ENCODE measurements at places on chromosomes 3 and 15.

GRCh38 chr3:112931736-112932521, 43.0 kb downstream of the CD200R1 start:
- DNase-seq = peak; percentile 15

DNA sequence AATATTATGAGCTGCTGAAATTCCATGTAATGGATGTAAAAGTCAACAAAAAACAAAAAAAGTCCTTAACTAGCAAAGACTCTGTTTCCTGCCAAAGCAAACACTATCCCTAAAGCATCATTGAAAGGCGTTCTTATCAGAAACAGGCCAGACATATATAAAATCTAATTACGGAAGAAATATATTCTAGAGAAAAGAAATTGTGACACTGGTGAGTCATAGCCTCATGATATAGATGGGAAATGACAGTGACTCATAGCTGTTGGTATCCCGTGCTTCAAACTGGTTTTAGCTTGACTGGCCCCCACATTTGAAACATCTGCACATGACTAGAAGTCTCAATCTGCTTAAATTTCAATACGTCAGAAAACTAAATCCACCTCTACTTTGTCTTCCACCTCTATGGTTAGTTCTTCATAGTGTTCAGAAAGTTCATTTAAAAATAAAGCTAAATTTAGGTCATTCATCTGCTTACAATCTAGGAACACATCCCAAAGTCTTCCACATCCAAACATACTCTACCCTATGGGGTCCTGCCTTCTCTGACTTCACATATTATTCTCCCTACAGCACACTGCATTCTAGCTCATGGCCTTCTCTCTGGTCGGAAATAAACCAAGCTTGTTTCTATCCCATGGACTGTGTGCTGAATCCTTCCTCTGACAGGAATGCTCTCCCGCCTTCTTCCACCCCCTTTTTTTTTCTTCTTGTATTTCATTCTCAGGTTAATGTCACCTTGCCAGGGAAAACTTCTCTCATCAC, 456.3 kb upstream of the ARRDC4 start:
- no peak for DNase-seq

DNA sequence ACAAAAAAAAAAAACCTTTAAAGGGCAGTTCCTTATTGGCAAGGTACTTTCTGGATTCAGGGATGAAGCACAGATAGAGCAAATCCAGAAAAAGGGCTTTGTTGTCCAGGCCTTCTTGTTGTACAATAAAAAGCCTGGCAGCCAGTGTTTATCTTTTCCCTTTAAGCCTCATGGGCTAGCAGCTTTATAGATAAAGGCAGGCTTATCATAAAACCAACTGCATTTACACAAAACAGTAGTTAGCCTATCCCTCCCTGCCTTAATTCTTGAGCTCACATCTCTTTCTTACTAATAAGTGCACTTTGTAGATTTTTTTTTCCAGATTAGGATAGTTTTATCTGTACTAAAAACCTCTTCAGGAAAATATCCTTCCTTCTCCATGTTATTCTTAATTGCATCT, 662.8 kb upstream of the CCDC54 start:
- no peak for DNase-seq

GRCh38 chr15:65318870-65319356, 14.4 kb downstream of the RNU5B-1 start:
- peak; percentile 83 for DNase-seq

DNA sequence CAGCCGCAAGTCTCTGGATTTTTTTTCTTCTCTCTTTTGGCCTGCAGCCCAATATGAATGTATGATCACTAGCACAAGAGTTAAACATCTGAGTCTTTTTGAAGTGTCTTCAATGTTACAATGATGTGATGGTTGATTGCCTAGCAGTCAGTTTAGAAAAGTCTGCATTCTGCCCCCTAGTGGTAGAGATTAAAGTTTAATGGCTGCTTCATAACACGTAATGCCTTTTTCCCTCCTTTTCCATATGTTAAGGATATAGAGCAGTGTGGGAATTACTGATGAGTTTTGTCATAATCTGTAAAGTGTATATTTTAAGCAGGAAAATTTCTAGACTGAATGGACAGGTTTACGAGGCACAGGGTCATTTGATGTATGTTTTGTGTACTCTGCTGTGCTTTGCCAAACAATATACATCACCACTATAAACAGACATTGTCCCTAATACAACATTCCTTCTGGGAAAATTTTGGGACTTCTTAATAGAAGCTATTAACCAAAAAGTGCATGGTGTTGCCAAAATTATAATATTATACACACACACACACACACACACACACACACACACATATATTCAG, 1038.5 kb upstream of the NR2F2 start:
- no peak for DNase-seq

DNA sequence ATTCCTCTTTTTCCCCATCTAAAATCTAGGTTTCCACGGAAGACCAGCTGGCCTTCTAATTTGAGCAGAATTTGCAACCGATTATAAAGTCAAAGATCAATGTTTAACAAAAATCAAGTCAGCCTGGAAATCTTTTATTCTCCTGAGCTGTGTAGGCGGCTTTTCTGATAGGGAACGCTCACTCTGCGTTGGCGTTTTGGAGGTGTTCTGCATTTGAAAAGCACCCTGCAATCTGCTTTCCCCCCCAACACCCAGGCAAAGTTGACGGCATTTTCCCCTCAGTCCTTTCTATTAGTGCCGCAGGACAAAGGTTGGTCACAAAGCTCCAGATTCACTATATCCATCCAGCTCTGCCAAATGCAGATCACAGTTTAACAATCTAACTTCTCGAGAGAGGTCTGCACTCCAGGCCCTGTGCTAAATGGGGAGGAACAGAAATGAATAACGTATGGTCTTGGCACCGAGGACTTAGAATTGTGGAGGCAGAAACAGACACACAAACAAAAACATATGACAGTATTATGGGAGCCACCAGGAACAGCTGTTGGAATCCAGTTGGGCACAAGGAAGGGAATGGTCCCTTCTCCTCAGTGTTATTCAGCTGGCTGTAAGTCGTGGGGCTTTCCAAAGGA, 50.4 kb upstream of the LARS2 start:
- DNase-seq = no peak

- no peak for DNase-seq
Measured at GRCh38 chr3:140585828-140586227, 92.0 kb upstream of the TRIM42 start.

Data from left hindlimb (tissue), 1 donor.